ENCODE measurements at places on chromosomes 13 and 19. TPM values are rescaled to one million over a fixed set of nuclear protein-coding genes. Genes with fewer than 3 reads are reported as not detected.

KLK12 gene
- not detected for polyA plus RNA-seq

CYP4F11 gene
- polyA plus RNA-seq: not detected

RXFP2 gene
- polyA plus RNA-seq: not detected

ZIC2 gene
- polyA plus RNA-seq: 10.6 TPM

FCHO1 gene
- polyA plus RNA-seq: 39.7 TPM

TICAM1 gene
- polyA plus RNA-seq: not detected

CEACAM21 gene
- polyA plus RNA-seq: 0.90 TPM

ZNF100 gene
- polyA plus RNA-seq: 5.8 TPM

CCL25 gene
- polyA plus RNA-seq: 1.9 TPM

ZNF582 gene
- polyA plus RNA-seq: 7.5 TPM

TMEM255B gene
- polyA plus RNA-seq: 0.12 TPM

RNF113B gene
- not detected for polyA plus RNA-seq

TMEM145 gene
- 30.9 TPM for polyA plus RNA-seq

FLT3LG gene
- polyA plus RNA-seq: not detected

SMIM24 gene
- not detected for polyA plus RNA-seq

KRTDAP gene
- polyA plus RNA-seq: not detected

CEACAM1 gene
- 0.12 TPM for polyA plus RNA-seq
